ENCODE measurements at places on chromosomes 13 and 19.

GRCh38 chr13:97275776-97276501, 53.8 kb downstream of the MBNL2 start:
- no peak for DNase-seq

GRCh38 chr19:6340493-6341201, 7.2 kb upstream of the ACER1 start:
- no peak for DNase-seq

- no peak for DNase-seq
Measured at GRCh38 chr19:12788682-12789097, 2.6 kb upstream of the JUNB start.

GRCh38 chr13:38213314-38213713, 136.3 kb upstream of the UFM1 start:
- DNase-seq: no peak

GRCh38 chr19:31054430-31054829, 294.8 kb downstream of the TSHZ3 start:
- peak; percentile 17 for DNase-seq

DNA sequence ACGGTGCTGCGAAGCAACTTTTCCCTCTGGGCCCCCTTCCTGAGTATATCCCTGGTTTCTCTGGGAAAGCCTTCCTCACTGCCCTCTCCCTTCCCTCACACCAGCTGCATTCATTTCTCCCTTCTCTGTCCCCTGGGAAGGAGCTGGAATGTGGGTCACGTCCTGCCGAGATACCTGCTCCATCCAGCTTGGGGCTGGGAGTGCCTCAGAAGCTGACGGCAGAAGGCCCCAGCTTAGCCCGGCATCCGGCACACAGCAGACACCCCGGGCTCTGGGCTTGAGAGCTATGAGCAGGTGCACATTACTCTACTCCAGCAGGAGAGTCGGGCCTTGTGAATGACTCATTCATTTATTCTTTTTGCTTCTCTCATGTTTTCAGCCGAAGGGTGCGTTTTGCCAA, 170.6 kb downstream of the TEX29 start:
- DNase-seq: no peak

DNA sequence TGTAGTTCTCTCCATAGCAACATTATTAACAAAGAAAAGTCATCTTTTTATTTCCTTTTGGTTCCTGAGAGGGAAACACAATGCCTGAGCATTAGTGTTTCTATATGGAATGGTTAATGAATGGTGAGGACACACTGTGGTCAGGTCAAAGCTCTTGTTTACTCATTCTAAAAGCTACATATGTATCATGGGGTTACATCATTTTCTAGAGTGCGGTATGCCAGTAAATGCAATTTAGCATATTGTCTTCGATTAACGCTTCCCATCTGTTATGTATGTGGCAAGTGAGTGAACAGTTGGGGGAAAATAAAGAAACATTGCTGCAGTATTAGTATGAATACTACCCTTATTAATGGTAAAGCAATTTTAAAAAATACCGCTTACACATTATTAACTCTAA, 1152.2 kb upstream of the SPRY2 start:
- DNase-seq: no peak

- no peak for DNase-seq
Measured at GRCh38 chr19:38417544-38418506, 8.2 kb downstream of the RASGRP4 start.

GRCh38 chr19:53455828-53456227, 11.7 kb upstream of the ZNF813 start:
- DNase-seq: no peak

- DNase-seq: no peak
Measured at GRCh38 chr19:55116232-55116858, 1.1 kb downstream of the PPP1R12C start.

DNA sequence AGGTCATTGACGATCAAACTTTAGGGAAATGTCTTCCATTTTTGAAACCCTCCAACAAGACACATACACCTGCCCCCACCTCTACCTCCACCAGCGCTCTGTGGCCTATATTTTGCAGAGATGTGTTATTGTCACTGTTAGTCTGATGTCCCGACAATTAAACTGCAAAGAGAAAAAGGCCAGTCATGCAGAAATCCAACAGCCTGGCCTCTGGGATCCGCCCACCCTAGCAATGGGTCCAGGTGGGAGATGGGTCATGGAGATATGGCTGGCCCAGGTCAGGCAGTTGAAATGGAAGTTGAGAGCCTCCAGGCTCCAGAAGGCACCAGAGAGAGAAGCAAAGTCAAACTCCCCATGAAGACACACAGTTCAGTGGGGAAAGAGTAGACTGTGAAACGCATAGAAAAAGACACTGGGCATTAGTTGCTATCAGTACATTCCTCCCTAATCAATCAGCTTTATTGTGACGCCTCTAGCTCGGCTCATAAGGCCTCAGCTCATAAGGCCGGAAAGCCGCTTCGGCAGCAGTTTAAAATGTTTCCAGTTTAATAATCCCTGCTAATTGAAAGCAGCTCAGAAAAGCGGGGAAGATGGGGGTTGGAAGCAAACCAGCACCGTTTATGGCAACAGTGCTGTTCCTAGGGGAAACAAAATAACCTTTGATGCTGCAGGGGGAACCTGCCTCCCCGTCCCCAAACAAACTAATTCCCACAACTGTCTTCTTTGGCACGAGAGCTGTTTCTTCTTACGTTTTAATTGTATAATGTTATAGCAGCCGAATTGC, 239.7 kb upstream of the ZNF507 start:
- DNase-seq: no peak

DNA sequence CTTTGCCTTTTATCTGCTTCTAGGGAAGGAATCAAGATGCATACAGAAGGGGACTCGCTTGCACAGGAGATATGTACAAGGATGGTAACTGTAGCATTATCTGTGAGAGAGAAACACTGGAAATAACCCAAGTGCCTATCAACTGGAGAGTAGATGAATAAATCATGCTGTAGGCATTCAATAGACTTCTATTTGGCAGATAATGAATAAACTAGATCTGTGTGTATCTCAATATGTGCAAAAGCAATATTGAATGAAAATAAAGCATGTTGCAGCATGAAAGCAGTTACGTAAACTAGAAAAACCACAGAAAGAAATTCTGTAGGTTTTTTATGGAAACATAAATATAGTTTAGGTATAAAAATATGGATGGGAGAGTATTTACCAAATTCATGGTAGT, 38.6 kb upstream of the RGCC start:
- no peak for DNase-seq

GRCh38 chr13:102845630-102846260, at the start of gene ERCC5:
Gene ERCC5 (plus strand): TSS chr13:102846032. CDS start chr13:102846267, 235 bp downstream.
- DNase-seq: peak; percentile 75

DNA sequence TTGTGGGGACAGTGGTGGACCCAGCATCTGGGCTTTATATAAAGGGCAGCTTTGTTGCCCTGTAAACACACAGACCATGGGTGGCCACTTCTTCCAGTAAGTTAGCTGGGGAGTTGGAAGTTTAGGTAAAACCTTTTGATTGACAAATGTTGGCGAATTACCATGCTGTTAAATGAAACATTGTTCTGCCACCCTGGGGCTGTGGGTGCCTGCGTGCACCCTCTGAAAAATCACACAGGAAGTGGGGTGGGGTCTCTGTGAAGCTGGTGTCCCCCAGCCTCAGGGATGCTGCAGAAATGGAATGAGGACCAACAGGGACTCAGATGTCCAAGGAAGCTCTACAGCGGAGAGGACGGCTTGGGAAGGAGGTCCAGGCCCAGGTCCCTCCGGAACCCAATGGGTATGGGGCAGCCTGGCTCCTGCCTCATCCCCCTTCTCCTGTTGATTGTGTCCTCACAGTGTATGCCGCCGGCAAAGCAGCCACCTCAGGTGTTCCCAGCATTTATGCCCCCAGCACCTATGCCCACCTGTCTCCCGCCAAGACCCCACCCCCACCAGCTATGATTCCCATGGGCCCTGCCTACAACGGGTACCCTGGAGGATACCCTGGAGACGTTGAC, 2.8 kb upstream of the USF2 start:
- DNase-seq: no peak

DNA sequence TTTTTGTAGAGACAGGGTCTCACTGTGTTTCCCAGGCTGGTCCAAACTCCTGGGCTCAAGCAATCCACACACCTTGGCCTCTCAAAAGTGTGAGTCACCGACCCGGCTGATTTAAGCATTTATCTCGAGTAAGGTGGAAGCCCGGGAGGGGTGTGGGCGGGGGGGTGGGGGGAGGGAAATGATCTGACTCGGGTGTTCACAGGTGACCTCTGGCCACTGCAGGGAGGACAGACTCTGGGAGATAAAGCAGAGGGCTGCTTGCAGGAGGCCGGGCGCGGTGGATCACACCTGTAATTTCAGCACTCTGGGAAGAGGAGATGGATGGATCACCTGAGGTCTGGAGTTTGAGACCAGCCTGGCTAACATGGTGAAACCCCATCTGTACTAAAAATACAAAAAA, 7.9 kb downstream of the DENND1C start:
- no peak for DNase-seq

- no peak for DNase-seq
Measured at GRCh38 chr13:113649212-113649611, 8.8 kb downstream of the ATP4B start.

- DNase-seq: no peak
Measured at GRCh38 chr13:79646880-79647279, 165.9 kb downstream of the NDFIP2 start.

DNA sequence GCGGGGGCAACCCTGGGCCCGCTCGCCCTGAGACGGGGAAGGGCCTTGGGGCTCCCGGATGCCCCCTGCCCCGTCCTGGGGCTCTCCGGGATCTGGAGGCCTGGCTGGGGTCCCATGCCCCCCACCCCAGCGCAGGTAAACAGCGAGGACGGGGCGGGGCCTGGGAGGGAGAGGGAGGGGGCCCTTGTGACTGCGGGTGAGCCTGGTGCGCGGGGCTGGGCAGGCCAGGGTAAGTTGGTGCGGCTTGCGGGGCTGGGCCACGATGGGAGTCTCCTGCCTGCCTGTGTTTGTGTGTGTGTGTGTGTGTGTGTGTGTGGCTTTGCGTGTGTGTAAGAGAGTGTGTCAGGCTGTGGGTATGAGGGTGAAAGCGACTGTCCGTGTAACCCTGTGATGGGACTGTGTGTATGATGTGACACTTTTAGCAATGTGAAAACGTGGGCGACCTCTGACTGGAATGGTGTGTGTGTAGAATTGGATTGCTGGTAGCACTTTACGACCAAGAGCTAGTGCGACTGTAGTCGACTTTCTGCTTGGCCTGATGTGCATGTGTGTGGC, 426 bp downstream of the KLC3 start:
- DNase-seq: no peak

GRCh38 chr13:113732176-113732960, 26.7 kb upstream of the TMEM255B start:
- no peak for DNase-seq

Measured in Panc1 (cell line).